Vein endothelial cell (primary cell): ENCODE measurements at places on chromosomes 4 and X. TPM values are rescaled to one million over a fixed set of nuclear protein-coding genes. Genes with fewer than 3 reads are reported as not detected.

MXRA5 gene
- under 0.01 TPM in 1 of 2 replicates, not detected in the other for total RNA-seq

FMR1NB gene
- not detected in 2 replicates for total RNA-seq

TRIML1 gene
- total RNA-seq = not detected in 2 replicates

GPR143 gene
- total RNA-seq = 3.9 and 5.3 TPM in 2 replicates

PABPC4L gene
- 0.96 and 0.98 TPM in 2 replicates for total RNA-seq

TCEAL5 gene
- total RNA-seq = not detected in 2 replicates

KLB gene
- under 0.01 TPM in 1 of 2 replicates, not detected in the other for total RNA-seq

MED12 gene
- 44.5 and 47.7 TPM in 2 replicates for total RNA-seq
